ENCODE measurements at places on chromosomes 7 and 10.

- no peak overlapping the region for H3K27ac ChIP-seq
- no peak overlapping the region for H3K4me3 ChIP-seq
- no peak for DNase-seq
- H3K4me1 ChIP-seq: no peaks in the 10 kb centered on the region
- H3K36me3 ChIP-seq: no peaks in the 10 kb centered on the region
- no peaks in the 10 kb centered on the region for H3K27me3 ChIP-seq
Observed at GRCh38 chr7:106793015-106793975, 71.8 kb upstream of the PIK3CG start.

- peaks cover 9% of the 10 kb centered on the region for H3K4me1 ChIP-seq
- no peaks in the 10 kb centered on the region for H3K36me3 ChIP-seq
- H3K4me3 ChIP-seq: no peak overlapping the region
- no peaks in the 10 kb centered on the region for H3K27me3 ChIP-seq
- H3K27ac ChIP-seq: no peak overlapping the region
Observed at GRCh38 chr7:44149571-44150465, 8.7 kb upstream of the MYL7 start.

DNA sequence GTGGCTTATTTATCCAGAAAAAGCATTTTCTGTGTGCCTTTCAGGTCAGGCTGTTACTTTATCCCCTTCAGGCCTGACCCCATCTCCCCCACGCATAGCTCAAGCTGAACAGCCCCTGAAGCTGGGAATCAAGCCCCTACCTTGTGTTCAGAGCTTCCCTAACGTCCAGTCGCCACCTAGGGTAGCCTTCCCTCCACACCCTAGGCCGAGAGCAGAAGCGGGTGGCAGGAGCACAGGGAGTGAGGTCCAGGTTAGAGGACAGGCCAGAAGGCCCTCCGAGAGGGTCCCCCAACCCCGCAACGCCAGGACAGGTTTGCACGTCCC lies 479 bp upstream of the SEMA4G start:
- peaks cover 8% of the 10 kb centered on the region for H3K4me1 ChIP-seq
- no peak for DNase-seq
- no peaks in the 10 kb centered on the region for H3K27me3 ChIP-seq
- no peak overlapping the region for H3K27ac ChIP-seq

GRCh38 chr7:105721571-105722104 lies 140.3 kb upstream of the EFCAB10 start:
- H3K36me3 ChIP-seq: no peaks in the 10 kb centered on the region
- H3K27ac ChIP-seq: no peak overlapping the region
- no peak overlapping the region for H3K4me3 ChIP-seq
- H3K27me3 ChIP-seq: no peaks in the 10 kb centered on the region

DNA sequence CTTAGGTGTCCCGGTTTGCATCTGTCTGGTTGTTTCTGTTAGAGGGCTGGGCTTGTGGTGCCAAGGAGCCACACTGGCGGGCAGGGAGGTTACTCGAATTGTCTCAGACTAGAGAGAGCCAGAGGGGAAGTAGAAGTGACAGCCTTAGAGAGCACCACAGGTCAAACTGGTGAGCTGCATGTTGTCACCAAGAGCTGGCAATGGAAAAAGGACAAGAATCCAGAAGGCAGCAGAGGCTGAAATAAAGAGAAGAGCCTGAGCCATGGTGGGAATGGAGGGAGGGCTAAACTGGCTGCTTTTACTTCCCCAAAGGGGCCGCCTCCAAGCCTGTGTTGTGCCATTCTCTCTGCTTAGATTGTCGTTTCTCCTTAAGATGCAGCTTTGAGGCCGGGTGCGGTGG lies 31.1 kb upstream of the RHBDD2 start:
- no peak overlapping the region for H3K4me3 ChIP-seq
- H3K27ac ChIP-seq: no peak overlapping the region
- H3K4me1 ChIP-seq: peaks cover 3% of the 10 kb centered on the region
- H3K36me3 ChIP-seq: no peaks in the 10 kb centered on the region
- no peak for DNase-seq
- H3K27me3 ChIP-seq: no peaks in the 10 kb centered on the region

DNA sequence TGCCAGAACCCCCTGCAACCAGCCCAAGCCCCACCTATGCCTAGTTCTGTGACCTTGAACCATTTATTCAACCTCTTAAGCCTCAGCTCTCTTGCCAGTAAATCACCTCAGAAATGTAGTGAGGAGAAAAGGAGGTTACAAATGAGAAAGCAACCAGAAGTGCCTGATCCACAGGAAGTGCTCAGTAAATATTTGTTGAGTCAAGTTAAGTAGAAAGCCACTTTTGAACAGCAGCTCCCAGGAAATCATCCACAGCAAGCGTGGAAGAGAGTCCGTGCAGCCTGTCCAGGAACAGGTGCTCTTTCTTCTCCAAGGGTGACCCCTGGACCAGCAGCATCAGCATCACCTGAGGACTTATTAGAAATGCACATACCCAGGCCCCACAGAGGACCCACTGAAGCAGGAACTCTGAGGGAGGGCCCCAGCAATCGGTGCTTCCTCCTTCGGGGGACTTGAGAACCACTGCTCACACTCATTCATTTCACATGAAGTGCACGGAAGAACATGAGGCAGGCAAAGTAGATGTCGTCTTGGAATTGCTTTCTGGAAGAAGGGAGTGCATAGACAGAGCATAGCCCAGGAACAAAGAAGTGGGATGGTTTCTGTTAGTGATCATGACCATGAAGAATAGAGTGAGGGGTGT lies 6.3 kb upstream of the C10orf71 start:
- no peak for DNase-seq
- H3K27me3 ChIP-seq: no peaks in the 10 kb centered on the region
- H3K36me3 ChIP-seq: no peaks in the 10 kb centered on the region

DNA sequence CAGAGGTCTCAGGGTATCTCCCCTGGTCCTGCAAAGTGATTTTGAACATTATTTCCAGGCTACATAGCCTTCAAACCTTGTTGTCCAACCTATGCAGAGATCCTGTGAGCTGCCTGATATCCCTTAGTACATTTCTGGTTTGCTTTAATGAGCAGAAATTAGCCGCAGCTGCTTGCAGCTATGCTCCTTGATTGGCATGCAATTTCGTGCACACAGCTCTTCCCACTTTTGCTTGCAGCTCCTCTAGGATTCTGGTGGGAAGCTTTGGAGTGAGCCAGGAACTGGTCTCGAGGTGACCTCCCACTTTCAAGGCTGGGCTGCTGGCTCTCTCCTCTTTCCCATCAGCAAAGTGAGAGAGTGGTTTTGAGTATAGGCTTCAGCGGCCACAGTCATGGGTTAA lies 45.8 kb downstream of the OAT start:
- no peak overlapping the region for H3K4me3 ChIP-seq
- H3K4me1 ChIP-seq: no peaks in the 10 kb centered on the region
- H3K27ac ChIP-seq: no peak overlapping the region
- H3K27me3 ChIP-seq: no peaks in the 10 kb centered on the region
- H3K36me3 ChIP-seq: no peaks in the 10 kb centered on the region
- no peak for DNase-seq

GRCh38 chr10:132583456-132583855 lies 45.9 kb downstream of the INPP5A start:
- no peaks in the 10 kb centered on the region for H3K36me3 ChIP-seq
- H3K4me3 ChIP-seq: no peak overlapping the region
- H3K27ac ChIP-seq: no peak overlapping the region
- H3K4me1 ChIP-seq: peaks cover 6% of the 10 kb centered on the region
- H3K27me3 ChIP-seq: no peaks in the 10 kb centered on the region
- no peak for DNase-seq

DNA sequence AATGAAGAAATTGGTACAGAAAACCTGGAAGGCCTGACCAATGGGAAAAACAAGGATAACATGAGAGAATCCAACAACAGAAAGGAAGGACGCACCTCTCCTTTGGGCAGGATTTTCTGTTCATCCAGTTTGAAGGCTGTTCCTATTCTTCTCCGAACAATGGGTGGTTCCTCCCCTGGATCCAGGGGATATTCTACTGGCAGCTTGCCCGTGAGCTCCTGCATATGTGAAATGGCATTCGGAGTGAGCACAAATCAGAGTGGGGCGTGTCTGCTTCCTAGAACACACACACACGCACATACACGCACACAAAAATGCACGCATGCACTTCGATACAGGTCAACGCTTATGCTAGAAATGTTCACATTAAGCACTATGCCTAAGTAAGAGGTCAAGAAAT lies 83.5 kb downstream of the PRPF18 start:
- DNase-seq: no peak
- no peak overlapping the region for H3K27ac ChIP-seq
- no peaks in the 10 kb centered on the region for H3K36me3 ChIP-seq
- no peak overlapping the region for H3K4me3 ChIP-seq
- H3K27me3 ChIP-seq: no peaks in the 10 kb centered on the region
- no peaks in the 10 kb centered on the region for H3K4me1 ChIP-seq

- H3K4me3 ChIP-seq: no peak overlapping the region
- H3K36me3 ChIP-seq: no peaks in the 10 kb centered on the region
- H3K27ac ChIP-seq: no peak overlapping the region
- H3K27me3 ChIP-seq: no peaks in the 10 kb centered on the region
- no peak for DNase-seq
Observed at GRCh38 chr10:86333826-86334487, 32.6 kb downstream of the GRID1 start.

- no peaks in the 10 kb centered on the region for H3K27me3 ChIP-seq
- no peak for DNase-seq
- no peak overlapping the region for H3K4me3 ChIP-seq
Observed at GRCh38 chr10:127550861-127551260, 1.8 kb downstream of the NPS start.

DNA sequence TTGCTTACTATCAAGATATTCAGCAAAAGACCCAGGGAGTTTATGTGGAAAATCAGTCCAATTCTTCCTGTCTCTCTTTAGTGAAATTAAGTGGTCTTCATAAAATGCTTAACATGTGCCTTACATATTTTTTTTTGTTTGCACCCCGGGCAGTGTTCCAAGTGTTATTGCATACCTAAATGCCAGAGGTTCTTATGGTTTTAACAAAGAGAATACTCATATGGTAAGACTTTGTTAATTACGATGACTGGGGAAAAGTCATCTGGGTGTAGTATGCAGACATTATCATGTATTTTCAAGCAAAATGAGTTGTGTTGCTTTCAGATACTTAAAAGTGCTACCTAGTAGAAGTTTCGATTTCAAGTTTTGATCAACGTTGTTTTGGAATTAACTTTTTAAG lies 82.6 kb downstream of the PRKG1 start:
- no peak overlapping the region for H3K4me3 ChIP-seq
- DNase-seq: no peak
- no peak overlapping the region for H3K27ac ChIP-seq
- no peaks in the 10 kb centered on the region for H3K27me3 ChIP-seq

GRCh38 chr7:74066626-74067025 lies 17.0 kb upstream of the LIMK1 start:
- no peak for DNase-seq
- H3K27ac ChIP-seq: no peak overlapping the region
- H3K27me3 ChIP-seq: no peaks in the 10 kb centered on the region
- H3K4me3 ChIP-seq: no peak overlapping the region
- no peaks in the 10 kb centered on the region for H3K36me3 ChIP-seq
- H3K4me1 ChIP-seq: peaks cover 6% of the 10 kb centered on the region

DNA sequence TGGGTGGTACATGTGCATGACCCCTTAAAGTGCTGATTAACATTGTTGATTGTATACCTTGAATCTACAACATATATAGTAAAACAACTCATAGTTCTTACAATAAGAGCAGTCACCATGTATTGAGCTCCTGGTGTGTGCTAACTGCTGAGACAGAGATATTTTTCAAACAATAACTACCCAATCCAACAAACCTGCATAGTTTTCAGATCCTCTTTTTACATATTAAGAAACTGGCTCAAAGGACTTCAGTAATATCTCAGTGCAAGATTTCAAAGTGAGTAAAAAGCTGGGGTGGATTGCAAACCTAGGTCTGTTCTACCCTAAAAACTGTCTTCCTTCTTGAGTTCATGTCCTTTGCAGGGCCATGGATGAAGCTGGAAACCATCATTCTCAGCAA lies 272.2 kb downstream of the SNX13 start:
- no peak overlapping the region for H3K27ac ChIP-seq
- no peak overlapping the region for H3K4me3 ChIP-seq
- no peak for DNase-seq

- H3K27me3 ChIP-seq: no peaks in the 10 kb centered on the region
- H3K4me3 ChIP-seq: no peak overlapping the region
- H3K27ac ChIP-seq: no peak overlapping the region
- DNase-seq: no peak
- H3K4me1 ChIP-seq: no peaks in the 10 kb centered on the region
Observed at GRCh38 chr10:3702056-3702546, 82.9 kb downstream of the KLF6 start.

GRCh38 chr7:155190688-155191087 lies 107.0 kb upstream of the INSIG1 start:
- no peak overlapping the region for H3K4me3 ChIP-seq
- H3K27me3 ChIP-seq: no peaks in the 10 kb centered on the region
- no peaks in the 10 kb centered on the region for H3K36me3 ChIP-seq
- DNase-seq: peak; percentile 59
- no peaks in the 10 kb centered on the region for H3K4me1 ChIP-seq

GRCh38 chr7:157760004-157760730 lies 423.4 kb downstream of the DNAJB6 start:
- no peaks in the 10 kb centered on the region for H3K36me3 ChIP-seq
- H3K27me3 ChIP-seq: no peaks in the 10 kb centered on the region
- no peak for DNase-seq
- no peak overlapping the region for H3K4me3 ChIP-seq

DNA sequence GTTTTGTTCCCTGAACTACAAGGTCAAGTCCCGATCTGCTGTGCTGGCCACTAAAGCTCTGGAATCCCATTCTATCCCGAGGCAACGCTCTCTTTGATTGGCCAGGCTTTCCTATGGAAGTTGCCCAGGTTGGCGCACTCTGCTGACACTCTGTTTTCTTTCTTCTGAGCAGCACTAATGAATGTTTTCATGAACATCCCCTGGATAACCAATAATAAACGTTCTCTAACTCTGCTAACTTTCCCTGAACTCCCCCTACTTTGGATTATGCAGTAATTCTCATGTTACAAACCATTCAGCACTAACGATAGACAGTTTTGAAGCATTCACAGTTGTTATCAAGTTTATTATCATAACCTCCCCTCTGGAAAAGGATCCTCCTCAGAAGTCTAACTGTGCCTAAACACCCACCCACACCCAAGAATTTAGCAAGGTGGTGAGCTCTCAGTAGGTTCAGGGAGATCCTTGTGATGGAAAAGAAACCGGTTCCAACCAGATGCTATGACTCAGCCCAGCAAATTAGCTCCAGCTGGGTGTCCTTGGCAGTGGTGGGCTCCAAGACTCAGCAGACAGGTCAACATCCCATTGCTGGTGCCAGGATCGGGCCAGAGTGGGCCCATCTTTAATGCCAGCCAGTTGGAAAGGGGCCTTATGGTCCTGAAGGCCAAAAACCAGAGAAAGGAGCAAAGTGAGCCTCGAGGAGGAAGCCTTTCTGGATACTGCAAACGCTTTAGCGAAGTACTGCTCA lies 68.4 kb downstream of the CREB3L2 start:
- H3K27me3 ChIP-seq: no peaks in the 10 kb centered on the region
- H3K4me3 ChIP-seq: no peak overlapping the region
- no peaks in the 10 kb centered on the region for H3K36me3 ChIP-seq
- peak; percentile 65 for DNase-seq
- peak overlapping the region; percentile 59 for H3K27ac ChIP-seq

- H3K27ac ChIP-seq: no peak overlapping the region
- H3K27me3 ChIP-seq: no peaks in the 10 kb centered on the region
- DNase-seq: no peak
- no peaks in the 10 kb centered on the region for H3K4me1 ChIP-seq
- H3K36me3 ChIP-seq: no peaks in the 10 kb centered on the region
- H3K4me3 ChIP-seq: no peak overlapping the region
Observed at GRCh38 chr7:93948106-93948505, 26.6 kb downstream of the GNG11 start.

- H3K36me3 ChIP-seq: no peaks in the 10 kb centered on the region
- H3K27me3 ChIP-seq: no peaks in the 10 kb centered on the region
- no peak for DNase-seq
- H3K27ac ChIP-seq: no peak overlapping the region
Observed at GRCh38 chr10:53490553-53490952, 718.0 kb upstream of the MBL2 start.
